CD8-positive, alpha-beta memory T cell (primary cell): ENCODE measurements at places on chromosomes 12 and 14. TPM values are rescaled to one million over a fixed set of nuclear protein-coding genes. Genes with fewer than 3 reads are reported as not detected.

Gene TBX3
- total RNA-seq: not detected

Gene ITGB7
- 339 TPM for total RNA-seq

Gene CISTR
- total RNA-seq: not detected

Gene OVCH1
- not detected for total RNA-seq

Gene ZNF384
- total RNA-seq: 58.1 TPM

Gene TSHR
- total RNA-seq: not detected

Gene FGF6
- not detected for total RNA-seq

Gene GTF2H3
- total RNA-seq: 72.0 TPM

Gene SERPINA12
- total RNA-seq: not detected

Gene ERP27
- total RNA-seq: 2.1 TPM

Gene CD163L1
- 0.71 TPM for total RNA-seq

Gene TEX22
- total RNA-seq: 2.9 TPM

Gene PRB2
- not detected for total RNA-seq

Gene FAM90A1
- total RNA-seq: not detected

Gene PLEK2
- total RNA-seq: 1.2 TPM

Gene KCNK13
- total RNA-seq: 0.16 TPM

Gene VIPAS39
- total RNA-seq: 18.7 TPM

Gene TCHP
- 27.7 TPM for total RNA-seq

Gene SPIC
- total RNA-seq: not detected

Gene C12orf54
- total RNA-seq: not detected

Gene IFI27L2
- total RNA-seq: 55.9 TPM

Gene P2RX2
- total RNA-seq: not detected

Gene DTX1
- total RNA-seq: 2.2 TPM

Gene GON7
- 19.7 TPM for total RNA-seq

Gene SLC5A8
- not detected for total RNA-seq

Gene LRTM2
- total RNA-seq: 0.24 TPM

Gene RD3L
- not detected for total RNA-seq

Gene MMP17
- total RNA-seq: 0.29 TPM
